Caco-2 (cell line): ENCODE measurements at places on chromosomes 6 and 20. TPM values are rescaled to one million over a fixed set of nuclear protein-coding genes. Genes with fewer than 3 reads are reported as not detected.

GRCh38 chr20:25318471-25319240 is 70.8 kb downstream of the PYGB start:
- no peak for DNase-seq

GRCh38 chr20:9989066-9989724 is 45.6 kb upstream of the ANKEF1 start:
- no peak for DNase-seq

DNA sequence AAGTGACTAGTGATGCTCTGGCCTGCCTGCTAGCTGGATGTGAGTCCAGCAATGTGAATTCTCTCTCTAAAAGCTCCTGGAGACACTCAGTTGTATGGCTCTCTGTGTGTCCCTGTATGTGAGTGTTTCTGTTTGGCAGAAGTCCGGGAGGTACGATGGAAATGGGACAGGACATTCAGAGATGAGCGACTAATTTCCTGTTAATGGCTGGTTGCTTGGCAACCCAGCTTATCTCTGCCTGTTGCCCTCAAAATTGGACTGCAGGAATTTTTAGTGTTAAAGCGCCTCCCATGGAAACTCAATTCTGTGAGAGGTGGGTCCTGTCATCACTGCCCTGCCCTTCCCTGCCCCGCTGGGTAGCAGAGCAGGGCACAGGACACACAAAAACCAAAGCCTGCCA is 136.8 kb upstream of the LRFN2 start:
- no peak for DNase-seq

DNA sequence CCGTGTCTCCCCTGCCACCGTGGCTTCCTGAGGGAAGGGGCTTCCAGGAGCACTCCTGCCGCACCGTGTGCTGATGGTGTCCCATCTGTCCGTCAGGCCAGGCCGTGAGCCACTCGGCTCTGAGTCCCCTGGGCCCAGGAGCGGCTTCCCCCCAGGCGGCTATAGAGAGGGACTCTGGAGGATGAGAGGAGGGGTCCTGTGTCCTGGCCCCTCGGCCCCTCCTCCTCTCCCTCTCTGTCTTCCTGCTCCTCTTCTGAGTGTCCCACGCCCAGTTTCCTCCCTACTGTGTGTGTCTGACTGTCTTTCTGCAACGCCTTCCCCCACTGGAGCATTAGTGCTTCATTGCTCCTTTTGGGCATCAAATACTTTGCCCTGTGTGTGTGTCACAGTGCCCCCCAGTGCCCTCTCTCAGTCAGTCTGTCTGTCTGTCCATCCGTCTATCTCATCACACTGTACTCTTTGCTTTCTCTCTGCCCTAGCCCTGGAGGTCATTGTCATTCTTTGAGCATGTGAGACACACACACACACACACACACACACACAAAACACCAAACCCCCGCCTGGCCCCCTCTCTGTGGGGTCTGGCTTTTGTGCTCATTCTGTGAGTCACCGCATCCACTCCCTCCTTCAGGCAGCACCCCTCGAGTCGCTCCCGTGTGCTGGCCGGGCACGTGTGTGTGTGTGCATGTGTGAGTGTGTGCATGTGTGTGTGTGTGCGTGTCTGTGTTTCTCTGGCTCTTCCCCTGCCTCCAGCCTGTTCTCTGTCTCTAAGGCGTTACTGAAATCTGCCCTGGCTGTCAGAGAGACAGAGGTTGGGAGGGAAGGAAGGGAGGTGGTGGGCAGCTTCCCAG is 71.9 kb downstream of the SRC start:
- no peak for DNase-seq

DNA sequence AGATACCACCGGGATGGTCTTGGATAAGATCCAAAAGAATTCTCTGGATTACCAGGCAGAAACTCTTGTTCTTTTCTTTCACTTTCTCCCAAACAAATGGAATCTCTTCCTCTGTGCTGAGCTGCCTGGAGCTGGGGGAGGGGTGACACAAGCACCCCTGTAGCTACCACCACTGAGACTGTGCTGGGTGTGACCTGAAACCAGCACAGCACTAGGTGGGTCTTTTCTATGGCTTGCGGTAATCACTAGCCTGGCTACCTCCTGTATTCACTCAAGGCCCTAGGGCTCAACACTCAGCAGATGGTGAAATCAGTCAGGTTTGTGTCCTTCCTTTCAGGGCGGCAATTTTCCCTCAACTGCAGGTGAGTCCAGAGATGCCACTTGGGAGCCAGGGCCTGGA is 122.4 kb upstream of the CENPW start:
- DNase-seq = no peak

Gene TBXT
- total RNA-seq = not detected in 2 replicates

Gene ATAT1
- total RNA-seq = 17.9 and 19.7 TPM in 2 replicates

Gene NKX2-2
- total RNA-seq = not detected in 2 replicates

Gene LHFPL5
- not detected in 2 replicates for total RNA-seq

Gene RPS6KA2
- 5.5 and 5.6 TPM in 2 replicates for total RNA-seq

Gene ZBTB22
- total RNA-seq = 11.5 and 12.6 TPM in 2 replicates

Gene TRIM15
- 5.2 and 6.9 TPM in 2 replicates for total RNA-seq

Gene OPRL1
- total RNA-seq = 0.51 and 0.59 TPM in 2 replicates
